ENCODE measurements at places on chromosomes 6 and 20. TPM values are rescaled to one million over a fixed set of nuclear protein-coding genes. Genes with fewer than 3 reads are reported as not detected.

DNA sequence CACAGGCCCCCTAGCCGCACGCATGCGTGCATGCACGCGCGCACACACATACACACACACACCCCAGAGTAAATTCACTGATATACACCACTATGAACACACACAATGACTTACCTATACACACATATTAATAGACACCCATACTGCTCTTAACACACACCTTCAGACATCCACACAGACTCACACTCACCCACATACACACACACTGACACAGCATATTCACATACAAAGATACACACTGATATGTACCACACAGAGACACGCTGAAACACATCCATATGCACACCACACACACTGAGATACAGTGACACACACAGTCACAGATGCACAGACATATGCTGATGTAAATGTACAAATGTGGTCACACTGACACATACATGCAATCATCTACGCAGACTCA, 5.6 kb downstream of the SGK2 start:
- no peak overlapping the region for H3K27ac ChIP-seq
- DNase-seq = no peak
- H3K27me3 ChIP-seq = no peaks in the 10 kb centered on the region

DNA sequence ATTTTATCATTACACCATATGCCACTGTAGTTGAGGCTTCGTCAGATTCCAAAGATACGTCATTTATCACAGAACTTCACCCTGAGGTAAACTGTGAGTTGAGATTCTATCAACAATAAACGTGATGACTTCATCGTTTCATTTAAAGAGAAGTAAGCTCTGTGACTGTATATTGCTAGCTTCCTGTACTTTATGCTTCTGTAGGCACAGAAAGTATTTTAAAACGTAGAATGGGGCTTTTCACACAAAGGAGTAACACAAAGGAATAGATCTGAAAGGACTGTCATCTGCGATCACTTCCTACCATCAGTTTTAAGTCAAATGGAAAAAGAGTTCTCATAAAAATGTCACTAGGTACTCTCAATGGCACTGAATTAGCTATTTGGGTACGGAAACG, 234.4 kb upstream of the MCHR2 start:
- H3K27ac ChIP-seq = no peak overlapping the region
- H3K4me3 ChIP-seq = peak overlapping the region; percentile 32
- H3K27me3 ChIP-seq = peaks cover 13% of the 10 kb centered on the region
- no peaks in the 10 kb centered on the region for H3K4me1 ChIP-seq
- no peak for DNase-seq

- no peaks in the 10 kb centered on the region for H3K27me3 ChIP-seq
- no peaks in the 10 kb centered on the region for H3K4me1 ChIP-seq
- no peaks in the 10 kb centered on the region for H3K36me3 ChIP-seq
- DNase-seq = no peak
- no peak overlapping the region for H3K4me3 ChIP-seq
Observed at GRCh38 chr6:7454696-7455358, 65.2 kb downstream of the RIOK1 start.

DNA sequence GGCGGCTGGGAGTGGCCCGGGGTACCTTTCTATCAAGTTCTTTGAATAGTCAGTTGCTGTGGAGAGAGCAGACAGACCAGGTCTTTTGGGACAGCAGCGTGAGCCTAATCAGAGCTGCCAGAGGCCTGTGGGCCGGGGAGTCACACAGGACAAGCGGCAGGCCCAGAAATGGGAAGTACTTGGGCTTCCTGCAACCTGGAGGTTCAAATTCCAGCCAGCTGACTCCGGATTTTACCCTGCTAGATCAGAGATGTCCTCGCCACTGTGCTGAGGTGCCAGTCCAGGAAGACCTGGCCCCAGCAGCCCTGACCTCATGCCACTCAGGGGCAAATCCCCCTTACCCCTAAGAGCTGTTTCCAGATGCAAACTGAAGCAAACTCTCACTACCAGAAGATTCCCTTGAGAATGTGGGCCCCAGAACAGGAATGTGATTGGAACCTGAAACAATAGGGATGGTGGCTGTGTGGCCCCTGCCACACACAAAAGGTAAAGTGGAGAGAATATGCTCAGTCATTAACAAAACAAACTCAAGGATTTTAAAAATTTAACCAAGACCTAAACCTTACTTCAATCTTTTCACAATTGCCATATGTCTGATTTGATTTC, 9.7 kb downstream of the BEND3 start:
- H3K27ac ChIP-seq = no peak overlapping the region
- no peaks in the 10 kb centered on the region for H3K36me3 ChIP-seq
- no peak for DNase-seq
- no peaks in the 10 kb centered on the region for H3K27me3 ChIP-seq

The E2F3 gene
- 18.6 TPM for total RNA-seq

The RAET1E gene
- total RNA-seq = 0.35 TPM

All from left lung (tissue), 14 donors.